ENCODE measurements at places on chromosomes 11 and 22.

DNA sequence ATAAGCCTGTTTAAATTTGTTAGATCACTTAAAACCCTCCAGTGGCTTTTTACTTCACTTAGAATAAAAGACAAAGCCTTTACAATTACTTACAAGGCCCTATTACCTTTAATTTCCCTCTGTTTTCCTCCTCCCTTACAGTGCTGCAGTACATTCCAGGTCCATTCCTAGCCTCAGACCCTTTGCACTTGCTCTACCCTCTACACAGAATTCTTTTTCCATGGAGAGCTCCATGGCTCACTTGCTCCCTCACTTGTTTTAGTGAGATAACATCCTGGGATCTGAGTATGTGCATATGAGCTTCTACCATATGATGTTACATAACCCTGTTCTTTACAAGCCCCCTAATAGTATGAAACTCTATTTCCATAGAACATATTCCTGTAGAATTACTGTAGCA, 24.4 kb downstream of the ZNF214 start:
- DNase-seq = no peak

- no peak for DNase-seq
Measured at GRCh38 chr11:73532310-73532709, 65.6 kb downstream of the FAM168A start.

DNA sequence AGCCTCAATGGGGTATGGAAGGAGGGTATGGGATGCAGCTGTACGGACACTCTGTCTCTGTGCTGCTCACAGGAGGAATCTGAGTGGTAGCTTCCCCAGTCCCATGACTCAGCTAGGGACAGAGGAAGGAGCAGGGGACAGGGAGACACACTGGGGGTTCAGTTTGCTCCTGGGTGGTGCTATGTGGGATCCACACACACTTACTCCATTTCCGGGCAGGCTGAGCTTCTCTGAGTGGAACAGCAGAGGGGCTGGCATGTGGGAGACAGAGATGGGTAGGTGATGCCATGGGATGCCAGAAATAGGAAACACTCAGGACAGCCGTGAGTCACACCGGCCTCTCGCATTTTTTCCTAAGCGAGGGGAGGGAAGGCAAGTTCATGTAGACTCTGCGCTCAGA, 59.2 kb upstream of the KIRREL3 start:
- peak; percentile 80 for DNase-seq

- no peak for DNase-seq
Measured at GRCh38 chr22:33467620-33468095, 409.5 kb upstream of the SYN3 start.

GRCh38 chr22:20399866-20400605, 6.1 kb downstream of the ZNF74 start:
- no peak for DNase-seq
